Right renal cortex interstitium (tissue), 3 donors: ENCODE measurements at places on chromosomes 2 and 18. TPM values are rescaled to one million over a fixed set of nuclear protein-coding genes. Genes with fewer than 3 reads are reported as not detected.

Gene RNF103
- polyA plus RNA-seq, result 36.3 TPM

- no peak for DNase-seq
Observed at GRCh38 chr2:237706257-237706656, 78.9 kb downstream of the LRRFIP1 start.

Gene TMEM18
- polyA plus RNA-seq, result 60.9 TPM

DNA sequence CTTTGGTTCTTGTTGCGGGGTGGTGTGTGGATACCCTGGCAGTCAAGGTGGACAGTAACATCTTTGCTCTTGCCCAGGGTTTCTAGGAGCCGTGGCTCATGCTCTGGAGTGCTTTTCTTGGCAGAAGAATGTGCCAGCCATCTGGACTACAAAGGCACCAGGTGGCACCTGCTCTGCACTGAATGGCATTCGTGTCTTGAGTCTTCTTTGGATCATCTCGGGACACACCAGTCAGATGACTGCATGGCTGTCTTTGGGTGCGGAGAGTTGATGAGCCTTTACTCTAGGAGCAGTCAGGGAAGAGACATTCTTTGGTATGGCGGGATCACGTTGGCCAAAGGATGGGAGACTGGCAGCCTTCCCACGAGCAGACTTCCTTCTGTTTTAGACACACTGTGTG is 104.1 kb upstream of the SEC11C start:
- no peak for DNase-seq
